Left kidney (tissue), 8 donors: ENCODE measurements at places on chromosomes 2 and 18.

GRCh38 chr2:166727095-166727494 lies 161.2 kb upstream of the XIRP2 start:
- DNase-seq: no peak

- no peak for DNase-seq
These were observed 74.2 kb upstream of the KLF7 start for GRCh38 chr2:207239754-207240494.

DNA sequence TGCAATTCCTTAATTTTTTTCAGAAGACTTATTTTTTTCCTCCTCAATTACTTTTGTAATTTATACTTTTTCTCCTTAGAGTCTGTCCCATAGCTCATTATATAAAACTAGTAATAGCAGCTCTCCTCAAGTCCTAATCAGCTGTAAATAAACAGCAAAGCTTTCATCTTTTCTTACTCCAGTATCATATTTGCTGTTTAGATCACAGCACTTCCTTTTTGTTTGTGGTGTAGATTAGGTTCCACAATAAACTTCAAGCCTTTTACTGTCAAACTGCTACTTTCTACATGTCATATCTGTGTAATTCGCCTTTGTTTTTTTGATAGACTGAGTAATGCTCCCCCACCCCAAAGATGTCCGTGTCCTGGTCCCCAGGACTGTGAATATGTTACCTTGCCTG lies 25.5 kb downstream of the GCG start:
- no peak for DNase-seq

GRCh38 chr2:134590679-134591078 lies 128.1 kb downstream of the TMEM163 start:
- no peak for DNase-seq

DNA sequence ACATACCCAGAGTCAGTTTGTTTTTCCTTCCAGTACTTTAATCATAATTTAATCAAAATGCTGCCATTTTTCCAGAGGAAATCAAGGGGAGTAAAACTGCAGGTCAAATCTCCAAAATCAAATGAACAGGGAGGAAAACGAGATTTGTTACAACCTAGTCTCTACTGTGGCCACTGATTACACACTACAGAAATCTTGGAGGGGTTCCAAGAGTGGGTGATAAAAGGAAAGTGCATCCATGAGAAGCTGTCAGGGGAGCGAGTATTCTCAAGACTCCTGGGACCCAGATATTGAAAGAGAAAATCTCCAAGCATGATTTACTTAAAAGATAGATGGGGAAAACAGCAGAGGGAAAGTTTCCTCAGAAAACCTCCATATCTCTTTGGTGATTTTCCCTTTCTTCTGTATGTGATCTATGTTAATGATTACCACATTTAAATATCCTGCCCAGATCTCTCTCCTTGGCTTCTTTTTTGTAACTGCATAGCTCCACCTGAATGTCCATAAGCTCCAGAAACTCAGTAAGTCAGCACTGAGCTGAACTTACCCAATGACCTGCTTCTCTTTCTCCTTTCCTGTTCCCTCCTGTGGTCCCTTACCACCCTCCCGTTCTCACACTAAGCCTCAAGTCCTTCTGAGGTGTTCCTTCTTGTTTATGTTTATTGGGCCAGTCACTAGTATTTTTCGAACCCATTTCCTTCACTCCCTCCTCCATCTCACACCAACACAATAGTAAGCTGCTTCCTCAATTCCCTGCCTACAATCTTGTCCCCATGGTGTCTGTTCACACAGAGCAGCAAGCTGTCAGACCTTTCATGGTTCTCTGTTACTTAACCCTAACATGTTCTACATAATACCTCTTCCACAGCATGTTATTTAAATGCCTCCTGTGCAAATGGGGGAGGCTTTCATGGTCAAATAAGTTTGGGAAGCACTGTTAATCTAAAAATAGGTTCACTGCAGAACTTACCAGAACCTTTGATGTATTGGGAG lies 73.9 kb upstream of the TWSG1 start:
- DNase-seq: no peak

GRCh38 chr18:48973731-48974130 lies 23.0 kb upstream of the SMAD7 start:
- DNase-seq: no peak

GRCh38 chr2:157952558-157952957 lies 76.4 kb upstream of the ACVR1 start:
- DNase-seq: no peak

GRCh38 chr2:203578759-203579643 lies 43.9 kb upstream of the RAPH1 start:
- peak; percentile 31 for DNase-seq

DNA sequence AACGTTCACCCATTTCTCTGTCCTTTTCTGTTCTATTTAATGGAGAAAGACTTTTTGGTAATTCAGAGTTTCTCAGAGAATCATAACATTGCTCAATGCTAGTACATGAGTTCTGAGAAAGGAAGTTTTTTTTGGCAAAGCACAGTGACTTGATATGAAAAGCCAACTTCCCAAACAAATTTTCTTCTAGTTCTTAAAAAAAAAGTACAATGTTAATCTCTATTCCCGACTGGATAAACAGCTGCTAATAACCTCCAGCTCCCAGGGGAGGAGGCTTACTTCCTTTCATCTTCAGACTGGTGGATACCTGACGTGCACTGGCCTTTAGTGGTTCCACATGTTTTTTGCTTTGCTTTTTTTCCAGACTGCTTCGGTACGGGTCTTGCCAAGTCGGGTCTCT lies 284.6 kb upstream of the CCDC68 start:
- DNase-seq: no peak

- no peak for DNase-seq
These were observed 23.2 kb upstream of the FAP start for GRCh38 chr2:162266460-162266760.

DNA sequence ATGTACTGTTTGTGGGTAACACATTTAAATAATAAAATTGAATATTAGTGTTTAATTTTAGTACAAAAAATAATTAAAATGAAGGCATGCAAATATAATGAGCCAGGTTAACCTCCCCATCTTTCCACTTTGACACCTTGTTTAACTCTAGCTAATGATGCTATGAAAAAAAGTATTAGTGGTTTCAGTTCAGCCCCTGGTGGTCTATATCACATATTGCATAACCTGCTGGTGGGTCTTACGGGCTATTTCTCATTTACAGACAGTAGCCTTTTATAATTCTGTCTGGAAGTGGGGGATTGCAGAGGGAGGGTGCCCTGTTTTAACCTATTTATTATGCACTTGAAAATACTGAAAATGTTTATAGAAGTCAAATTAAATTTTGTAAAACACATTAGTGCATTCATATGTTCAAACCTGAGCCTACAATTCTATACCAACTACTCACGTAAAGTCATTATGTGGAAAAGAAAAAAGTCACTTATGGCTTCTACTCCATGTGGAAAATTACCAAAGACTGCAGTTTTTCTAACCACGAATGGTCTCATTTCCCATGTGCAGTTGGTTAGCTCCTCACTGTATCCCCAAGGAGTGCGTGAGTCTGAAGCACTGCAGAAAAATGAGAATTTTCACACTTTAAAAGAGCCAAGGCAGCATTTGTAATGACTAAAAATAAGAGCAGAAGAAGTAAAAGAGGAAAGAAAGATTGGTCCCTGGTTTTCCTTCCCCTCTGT lies 381.0 kb downstream of the MTX2 start:
- no peak for DNase-seq

DNA sequence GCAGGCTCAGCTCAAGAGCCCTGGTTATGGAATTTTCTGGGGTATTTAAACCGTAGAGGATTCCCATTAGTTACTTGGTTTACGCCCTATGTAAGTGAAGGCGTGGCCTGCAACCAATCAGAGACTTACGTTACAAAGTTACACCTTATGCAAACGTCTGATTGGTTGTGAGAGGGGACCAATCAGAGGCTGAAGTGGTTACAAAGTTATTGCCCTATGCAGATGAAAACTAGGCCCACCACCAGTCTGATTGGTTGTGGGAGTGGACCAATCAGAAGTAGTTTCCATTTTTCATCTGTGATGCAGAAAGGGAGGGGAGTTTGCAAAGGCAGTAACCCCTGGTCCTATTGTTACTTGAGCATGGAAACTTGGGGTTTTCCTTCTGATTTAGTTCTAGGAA lies 49.1 kb downstream of the DLGAP1 start:
- no peak for DNase-seq

DNA sequence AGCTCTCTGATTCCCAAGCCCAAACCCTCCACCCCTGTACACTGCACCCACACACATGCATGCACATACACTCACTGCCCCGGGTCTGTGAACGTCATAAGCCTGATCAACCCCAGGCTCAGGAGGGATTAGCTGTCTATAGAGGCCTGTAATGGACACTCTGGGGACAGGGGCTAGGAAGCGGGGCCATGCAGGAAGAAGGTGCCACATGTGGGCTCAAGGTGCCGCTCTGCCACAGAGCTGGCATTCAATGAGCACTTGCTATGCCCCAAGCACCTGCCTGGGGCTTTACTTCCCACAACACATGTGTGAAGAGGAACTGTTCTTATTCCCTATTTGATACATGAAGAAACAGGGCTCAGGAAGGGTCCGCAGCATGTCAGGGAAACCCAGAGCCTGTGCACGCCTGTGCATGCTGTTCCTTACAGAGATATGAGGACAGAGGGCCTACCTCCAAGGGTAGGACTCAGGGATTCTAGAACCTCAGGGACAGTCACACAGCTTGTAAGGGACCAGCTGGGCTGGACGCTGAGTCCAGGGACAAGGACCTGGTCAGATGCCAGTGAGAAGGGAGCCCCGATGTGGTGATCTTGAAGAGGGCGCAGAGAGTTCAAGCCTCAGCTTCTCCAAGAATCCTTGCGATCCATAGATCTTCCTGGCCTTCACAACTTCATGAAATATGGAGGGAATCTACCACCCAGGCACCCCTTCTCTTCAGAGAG lies 5.0 kb downstream of the BIN1 start:
- no peak for DNase-seq

GRCh38 chr18:5376986-5377385 lies 81.5 kb upstream of the ZBTB14 start:
- no peak for DNase-seq

DNA sequence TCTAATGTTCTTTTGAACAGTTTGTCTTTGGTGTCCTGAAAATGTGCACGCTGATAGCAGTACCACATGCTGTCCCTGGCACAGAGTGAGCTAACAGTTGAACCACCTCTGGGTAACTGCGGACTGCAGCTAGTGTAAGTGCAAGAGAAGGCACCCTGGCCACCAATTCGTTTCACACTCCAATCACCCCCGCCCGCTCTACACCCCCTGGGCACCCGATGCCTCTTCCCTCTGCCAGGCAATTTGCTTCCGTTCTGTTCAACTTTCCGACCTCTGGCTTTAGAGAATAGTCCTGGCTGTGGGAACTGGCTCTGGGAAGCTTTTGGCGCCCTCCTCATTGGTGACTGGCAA lies 1.4 kb downstream of the DOCK10 start:
- no peak for DNase-seq

DNA sequence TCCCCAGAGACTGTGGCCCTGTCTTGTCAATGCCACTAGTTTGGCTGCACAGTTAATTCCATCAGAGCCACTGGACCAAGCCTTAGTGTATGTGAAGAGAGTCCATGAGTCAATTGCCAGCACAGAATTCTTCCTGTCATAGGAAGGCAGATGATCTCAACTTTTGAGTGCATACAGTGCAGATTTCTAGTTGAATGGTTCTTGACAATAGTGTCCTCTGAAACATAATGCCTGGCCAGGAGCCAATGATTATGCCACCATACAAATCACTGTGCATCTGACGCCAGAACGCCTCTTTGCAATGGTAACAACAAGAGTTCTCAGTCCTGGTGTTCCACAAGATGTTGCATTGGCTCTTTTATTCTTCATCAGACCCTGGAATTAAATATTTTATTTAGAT lies 7.1 kb downstream of the NEUROD1 start:
- no peak for DNase-seq

- DNase-seq: no peak
These were observed 441.4 kb downstream of the DCDC2C start for GRCh38 chr2:4144731-4145130.

DNA sequence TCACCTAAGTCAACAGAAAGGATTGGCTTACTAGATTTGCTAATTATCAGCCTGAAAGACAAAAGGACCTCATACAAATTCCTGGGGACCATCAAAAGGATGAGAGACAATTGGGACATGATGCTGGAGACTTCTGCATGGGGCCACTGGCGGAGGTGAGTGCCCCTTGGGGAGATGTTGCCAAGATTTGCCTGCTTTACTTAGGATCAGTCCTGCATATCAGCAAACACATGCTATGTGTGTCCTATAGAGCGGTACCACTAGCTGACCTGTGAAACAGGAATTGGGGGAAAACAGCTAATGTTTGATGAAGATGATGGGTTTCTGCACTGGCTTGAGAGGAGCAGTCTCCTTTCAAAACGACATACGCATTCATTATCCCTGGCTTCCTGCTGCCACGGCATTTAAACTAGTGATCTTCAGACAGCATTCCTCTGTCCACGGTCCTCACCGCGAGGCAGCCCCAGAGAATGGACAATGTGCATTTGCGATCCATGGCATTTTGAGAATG lies 104.2 kb downstream of the TGIF1 start:
- no peak for DNase-seq

DNA sequence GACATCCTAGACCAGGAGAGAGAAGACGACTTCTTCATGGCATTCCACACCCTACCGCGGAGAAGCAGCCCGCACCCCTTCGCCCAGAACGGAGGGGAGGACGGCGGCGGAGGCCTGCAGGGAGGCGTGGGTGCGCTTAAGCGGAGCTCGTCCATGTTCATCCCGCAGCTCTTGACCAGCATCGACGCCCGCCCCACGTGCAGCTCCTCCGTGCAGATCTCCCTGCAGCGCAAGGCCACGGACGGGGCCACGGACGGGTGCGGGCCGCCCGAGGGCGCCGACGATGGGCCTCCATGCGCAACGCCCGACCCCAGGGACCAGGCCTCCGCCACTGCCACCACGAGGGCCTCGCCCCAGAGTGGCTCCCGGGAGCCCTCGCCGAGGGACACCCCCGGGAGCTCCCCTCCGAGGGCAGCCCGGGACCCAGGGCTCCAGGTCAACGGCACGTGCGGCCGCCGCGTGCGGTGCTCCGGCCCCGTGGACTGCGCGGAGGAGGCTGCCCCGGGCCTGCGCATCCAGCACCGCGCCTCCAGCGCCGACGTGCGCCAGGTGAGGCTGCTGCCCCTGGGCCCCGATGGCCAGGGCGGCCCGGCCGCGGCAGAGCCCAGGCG lies 211.8 kb downstream of the NEDD4L start:
- DNase-seq: no peak
